ENCODE measurements at places on chromosomes 11 and 22.

- DNase-seq = no peak
These were observed 12.4 kb downstream of the CRY2 start for GRCh38 chr11:45859661-45860140.

DNA sequence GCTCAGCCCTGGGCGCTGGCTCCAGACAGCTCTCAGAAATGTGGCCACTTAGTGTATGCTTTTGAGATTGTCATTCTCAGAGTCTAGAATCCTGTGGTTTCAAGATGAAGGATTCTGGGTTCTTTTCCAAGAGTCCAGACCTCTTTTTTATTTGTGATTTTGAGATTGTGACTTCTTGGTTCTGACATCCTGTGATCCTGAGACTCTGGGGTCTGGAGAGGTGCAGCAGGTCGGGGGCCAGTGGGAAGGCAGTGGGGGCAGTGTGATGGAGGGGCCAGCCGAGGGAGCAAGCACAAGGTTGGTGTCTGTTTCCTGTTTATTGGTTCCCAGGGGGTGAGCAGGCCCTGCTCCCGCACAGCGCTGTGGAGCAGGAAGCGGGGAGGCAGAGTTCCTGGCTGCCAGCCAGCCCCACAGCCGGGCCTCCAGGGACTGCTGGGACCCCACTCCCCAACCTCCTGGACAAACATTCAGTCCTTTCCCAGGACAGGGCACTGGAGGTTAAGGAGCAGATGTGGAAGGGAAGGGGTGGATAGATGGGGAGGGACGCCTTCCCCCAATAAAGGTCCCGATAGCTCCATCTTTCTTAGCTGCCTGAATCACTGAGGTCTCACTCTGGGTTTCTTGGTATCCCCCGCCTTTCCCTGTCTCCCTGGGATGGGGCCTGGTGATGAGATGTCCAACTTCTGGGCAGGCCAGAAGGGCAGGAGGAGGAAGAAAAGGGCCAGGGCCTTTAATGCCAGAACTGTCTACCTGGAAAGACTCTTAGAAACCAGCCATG lies 13.7 kb downstream of the ARHGEF17 start:
- no peak for DNase-seq

- no peak for DNase-seq
These were observed 563.0 kb downstream of the BRD1 start for GRCh38 chr22:49264696-49265095.

- DNase-seq = no peak
These were observed 6.8 kb downstream of the TOM1 start for GRCh38 chr22:35306350-35306967.

GRCh38 chr11:50178737-50179136 lies 146.1 kb downstream of the OR4C45 start:
- DNase-seq = no peak

- no peak for DNase-seq
These were observed 146.0 kb downstream of the PARVA start for GRCh38 chr11:12523180-12523924.

GRCh38 chr11:66696146-66696545 lies 18.5 kb upstream of the RBM4B start:
- no peak for DNase-seq

GRCh38 chr11:33892906-33893594 lies 1.2 kb upstream of the LMO2 start:
- no peak for DNase-seq

- no peak for DNase-seq
These were observed 21.4 kb downstream of the ADM start for GRCh38 chr11:10326012-10326964.

DNA sequence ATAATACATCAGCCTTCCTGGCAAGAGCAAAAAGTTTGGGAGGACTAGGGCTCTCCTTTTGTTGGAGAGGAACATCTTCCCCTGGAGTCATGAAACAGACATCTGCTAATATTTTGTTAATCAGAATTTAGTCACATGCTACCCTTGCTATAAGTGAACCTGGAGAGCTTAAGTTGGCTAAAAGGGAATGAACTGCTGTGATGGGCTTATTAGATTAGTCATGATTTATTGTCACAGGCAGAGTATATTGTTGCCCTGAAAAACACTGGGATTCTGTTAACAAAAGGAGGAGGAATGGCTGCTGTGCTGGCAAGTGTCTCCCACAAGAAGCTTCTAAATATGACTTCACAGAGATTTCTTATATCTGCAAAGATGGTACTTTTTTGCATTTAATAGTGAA lies 16.0 kb downstream of the TCP11L1 start:
- no peak for DNase-seq

- DNase-seq = no peak
These were observed 13.5 kb upstream of the TTLL8 start for GRCh38 chr22:50071432-50072166.

DNA sequence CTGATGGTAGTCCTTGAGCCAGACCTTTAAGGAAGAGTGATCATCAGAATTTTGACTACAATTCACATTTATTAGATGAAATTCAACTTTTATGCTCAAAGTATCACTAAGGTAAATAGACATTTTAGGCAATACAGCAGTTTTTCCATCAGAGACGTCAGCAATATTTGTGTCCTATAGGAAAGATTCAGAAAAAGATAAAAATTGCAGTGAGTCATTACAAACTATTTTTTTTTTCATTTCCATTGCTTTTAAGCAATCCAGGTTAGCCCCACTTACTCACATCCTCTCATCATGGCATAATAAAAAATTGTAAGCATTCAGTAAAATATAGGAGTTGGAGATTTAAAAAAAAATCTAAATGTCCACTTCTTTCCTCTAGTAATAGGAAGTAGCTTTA lies 46.9 kb downstream of the MSANTD4 start:
- no peak for DNase-seq

GRCh38 chr11:26254378-26254777 lies 77.6 kb upstream of the ANO3 start:
- no peak for DNase-seq

GRCh38 chr11:3782963-3783362 lies 14.4 kb downstream of the NUP98 start:
- no peak for DNase-seq

GRCh38 chr11:68470304-68470811 lies 9.8 kb downstream of the PPP6R3 start:
- DNase-seq = peak; percentile 77

DNA sequence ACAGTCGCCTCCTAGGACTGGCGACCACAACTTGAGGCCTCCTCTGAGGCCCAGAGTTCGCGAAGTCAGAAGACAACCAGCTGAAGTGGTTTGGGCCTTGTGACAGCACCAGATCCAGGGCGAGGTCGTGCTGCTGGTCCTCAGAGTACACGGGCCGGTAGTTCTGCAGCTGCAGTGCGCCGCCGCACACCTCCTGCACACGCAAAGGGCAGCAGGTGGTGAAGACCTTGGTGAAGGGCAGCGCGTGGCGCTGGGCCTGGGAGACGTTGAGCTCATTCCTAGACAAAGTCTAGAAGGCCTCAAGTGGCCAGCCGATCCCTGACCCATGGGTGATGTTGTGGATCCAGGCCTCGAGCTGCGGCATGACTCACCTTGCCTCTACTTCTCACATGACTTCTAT lies 18.2 kb downstream of the CD3E start:
- no peak for DNase-seq

DNA sequence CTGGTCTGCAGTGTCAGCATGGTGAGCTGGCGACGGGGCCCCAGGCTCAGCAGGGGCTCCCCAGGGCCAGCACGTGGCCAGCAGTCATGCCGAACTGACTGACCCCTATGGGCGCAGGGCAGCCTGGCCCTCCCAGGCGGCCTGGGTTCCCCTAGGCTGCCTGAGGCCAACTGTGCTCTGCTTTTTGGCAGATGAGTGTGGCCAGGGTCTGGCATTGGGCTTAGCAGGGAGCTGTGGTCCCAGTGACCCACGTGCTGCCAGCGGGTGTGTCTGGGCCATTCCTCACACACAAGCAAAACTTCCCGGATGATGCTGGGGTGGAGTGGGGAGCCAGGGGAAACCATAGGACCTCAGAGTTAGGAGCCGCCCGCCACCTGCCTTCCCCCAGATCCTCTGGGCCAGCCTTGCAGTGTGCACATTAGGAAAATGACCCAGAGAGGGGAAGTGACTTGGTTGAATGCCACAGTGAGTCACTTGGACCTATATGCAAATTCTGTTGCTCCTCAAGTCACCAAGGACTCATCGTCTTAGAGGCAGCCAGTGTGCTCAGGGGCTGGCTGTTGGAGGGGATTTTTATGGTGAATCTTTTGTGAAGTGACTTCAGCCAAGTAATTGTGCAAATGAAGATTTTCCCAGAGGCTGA lies 6.5 kb downstream of the ADORA2A start:
- DNase-seq = no peak

GRCh38 chr11:26764315-26764714 lies 42.5 kb upstream of the SLC5A12 start:
- no peak for DNase-seq

- peak; percentile 62 for DNase-seq
These were observed 690.4 kb downstream of the BRD1 start for GRCh38 chr22:49137206-49137840.

DNA sequence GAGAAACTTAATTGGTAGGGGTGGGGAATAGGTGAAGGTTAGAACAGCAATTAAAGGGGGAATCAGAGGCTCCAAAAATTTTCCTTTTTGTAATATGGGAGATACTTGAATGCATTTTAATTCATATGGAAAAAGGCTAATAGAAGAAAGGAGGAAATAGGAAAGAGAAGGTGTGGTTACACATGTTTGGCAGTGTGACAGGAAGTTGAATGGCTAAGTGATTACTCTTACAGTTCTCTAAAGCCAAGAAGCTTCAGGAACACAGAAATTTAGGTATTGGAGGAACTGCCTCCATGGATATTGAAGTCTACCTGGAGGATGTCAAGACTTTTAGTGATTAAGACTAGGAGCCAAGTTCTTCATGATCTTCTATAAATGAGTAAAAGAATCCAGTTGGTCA lies 6.3 kb downstream of the NXPE2 start:
- no peak for DNase-seq

GRCh38 chr11:68048681-68049508 lies 10.1 kb downstream of the TCIRG1 start:
- no peak for DNase-seq

DNA sequence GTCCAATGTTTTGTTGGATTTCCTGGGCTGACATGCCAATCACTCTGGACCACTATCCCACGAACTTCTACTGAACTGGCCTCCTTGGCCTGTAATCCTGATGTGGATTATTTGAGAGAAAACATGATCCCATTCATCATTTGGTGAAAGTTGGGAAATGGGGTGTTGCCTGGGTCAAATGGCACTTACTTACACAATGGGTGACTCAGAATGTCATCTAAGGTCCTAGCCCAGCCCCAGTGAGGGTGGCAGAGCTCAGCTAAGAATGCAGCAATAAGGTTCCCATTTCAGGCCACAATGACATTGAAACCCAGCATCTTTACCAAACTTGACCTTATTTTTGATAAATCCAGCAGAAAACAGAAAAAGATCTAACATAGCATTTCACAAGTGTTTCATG lies 8.0 kb upstream of the DSCAML1 start:
- DNase-seq = no peak

DNA sequence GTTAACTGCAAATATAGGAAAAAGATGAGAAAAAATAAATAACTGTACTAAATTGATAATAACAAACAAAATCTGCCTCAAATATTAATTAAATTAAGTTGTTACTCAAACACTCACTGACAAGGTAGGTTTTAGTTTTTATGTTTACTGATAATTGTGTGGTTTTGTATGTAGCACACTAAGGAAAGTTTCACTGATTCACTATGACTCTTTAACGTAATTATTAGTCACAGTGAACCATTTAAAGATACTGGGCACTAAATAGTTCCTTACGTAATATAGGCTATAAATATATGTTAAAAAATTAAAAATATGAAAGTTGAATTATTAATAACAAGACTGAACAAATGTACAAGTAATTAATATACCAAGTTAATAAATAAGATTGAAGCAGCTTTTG lies 2330.0 kb upstream of the RAG2 start:
- no peak for DNase-seq

GRCh38 chr22:40592352-40593113 lies 44.0 kb downstream of the MRTFA start:
- DNase-seq = no peak

DNA sequence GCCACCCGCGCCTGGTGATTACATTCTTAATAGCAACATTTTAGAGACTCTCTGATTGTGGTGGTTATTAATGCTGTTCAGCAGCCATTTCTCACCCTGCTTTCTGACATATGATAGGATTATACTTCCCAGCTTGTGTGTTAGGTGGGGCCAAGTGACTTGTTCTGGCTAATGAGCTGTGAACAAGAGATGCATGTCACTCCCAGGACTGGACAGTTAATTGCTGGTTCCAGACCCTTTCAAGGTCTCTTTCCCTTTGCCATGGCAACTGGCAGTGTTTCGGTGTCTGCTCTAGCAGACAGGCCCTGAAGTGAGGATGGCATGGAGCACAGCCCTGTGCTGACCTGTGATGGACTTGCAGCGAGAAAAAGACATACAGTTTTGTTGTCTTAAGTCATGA lies 8.9 kb upstream of the PTPRJ start:
- DNase-seq = peak; percentile 47

DNA sequence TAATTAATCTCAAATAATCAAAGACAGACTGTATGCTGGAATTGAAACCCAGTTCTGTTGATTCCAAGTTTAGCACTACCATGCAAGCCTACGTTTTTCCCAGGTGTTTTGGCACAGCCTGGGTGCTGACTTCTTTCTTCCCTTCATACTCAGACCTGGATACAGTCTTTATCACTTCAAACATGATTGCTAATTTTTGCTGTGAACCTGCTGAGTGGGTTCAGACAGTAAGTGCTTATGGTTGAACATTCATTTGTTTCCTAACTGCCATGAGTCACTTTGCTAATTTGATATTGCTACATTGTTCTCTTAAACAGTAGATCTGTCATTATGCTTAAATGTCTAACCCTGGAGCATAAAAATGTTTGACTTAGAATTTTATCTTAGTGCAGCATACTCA lies 12.2 kb downstream of the PAAF1 start:
- DNase-seq = no peak

- DNase-seq = no peak
These were observed 2.7 kb downstream of the DRD2 start for GRCh38 chr11:113472471-113472870.

All from NCI-H524 treated with DMSO at 0.1 percent for 48 hours (cell line).